ENCODE measurements at places on chromosomes 12 and 14. TPM values are rescaled to one million over a fixed set of nuclear protein-coding genes. Genes with fewer than 3 reads are reported as not detected.

DNA sequence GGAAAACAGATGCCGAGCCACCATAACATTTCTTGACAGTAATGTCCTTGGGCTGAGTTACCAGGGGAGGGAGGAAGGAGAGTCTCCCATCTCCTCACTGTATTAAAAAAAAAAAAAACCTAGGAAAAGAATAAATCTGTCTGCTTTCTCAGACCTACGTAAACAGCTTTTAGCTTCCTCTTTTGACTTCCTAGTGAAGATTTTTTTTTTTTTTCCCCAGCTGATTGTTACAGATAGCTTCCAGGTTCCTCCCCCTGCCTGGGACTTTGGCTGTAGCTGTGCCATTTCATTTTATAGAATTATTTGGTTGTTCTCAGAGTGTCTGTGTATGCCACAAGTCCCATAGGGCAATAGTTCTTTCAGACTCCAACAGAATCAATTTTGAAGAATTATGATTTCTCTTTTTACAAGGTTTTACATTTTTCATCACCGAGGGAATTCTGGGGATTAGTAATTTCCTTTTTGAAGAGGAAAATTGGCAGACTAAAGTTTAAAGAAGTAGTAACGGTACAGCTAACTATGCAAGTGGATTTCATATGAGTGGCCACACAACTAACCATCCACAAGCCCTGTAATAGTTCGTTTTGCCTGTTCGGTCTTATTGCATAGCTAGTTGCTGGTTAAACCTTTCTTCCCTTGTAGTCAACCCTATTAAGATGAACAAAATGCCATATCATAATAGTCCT is 23.1 kb upstream of the GNS start:
- no peak for DNase-seq

- no peak for DNase-seq
Observed at GRCh38 chr12:94048757-94049156, 99.6 kb upstream of the PLXNC1 start.

DNA sequence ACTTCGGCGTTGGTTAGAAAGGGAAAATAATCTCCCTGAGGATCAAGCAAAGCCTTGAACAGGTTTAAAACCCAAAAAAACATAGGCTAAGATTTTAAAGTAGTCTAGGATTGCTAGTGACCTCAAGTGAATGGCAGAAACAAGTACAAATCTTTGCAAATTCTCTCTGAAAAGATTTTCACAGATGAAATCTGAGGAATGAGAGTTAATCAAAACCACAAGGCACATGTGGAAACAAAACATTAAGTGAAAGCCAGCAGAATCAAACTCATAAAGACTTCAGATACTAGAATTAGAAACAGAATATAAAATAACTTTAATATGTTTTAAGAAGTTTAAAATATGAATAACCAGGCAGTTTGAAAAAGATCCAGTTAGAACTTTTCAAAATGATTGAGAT is 52.2 kb upstream of the CFL2 start:
- DNase-seq, result no peak

DNA sequence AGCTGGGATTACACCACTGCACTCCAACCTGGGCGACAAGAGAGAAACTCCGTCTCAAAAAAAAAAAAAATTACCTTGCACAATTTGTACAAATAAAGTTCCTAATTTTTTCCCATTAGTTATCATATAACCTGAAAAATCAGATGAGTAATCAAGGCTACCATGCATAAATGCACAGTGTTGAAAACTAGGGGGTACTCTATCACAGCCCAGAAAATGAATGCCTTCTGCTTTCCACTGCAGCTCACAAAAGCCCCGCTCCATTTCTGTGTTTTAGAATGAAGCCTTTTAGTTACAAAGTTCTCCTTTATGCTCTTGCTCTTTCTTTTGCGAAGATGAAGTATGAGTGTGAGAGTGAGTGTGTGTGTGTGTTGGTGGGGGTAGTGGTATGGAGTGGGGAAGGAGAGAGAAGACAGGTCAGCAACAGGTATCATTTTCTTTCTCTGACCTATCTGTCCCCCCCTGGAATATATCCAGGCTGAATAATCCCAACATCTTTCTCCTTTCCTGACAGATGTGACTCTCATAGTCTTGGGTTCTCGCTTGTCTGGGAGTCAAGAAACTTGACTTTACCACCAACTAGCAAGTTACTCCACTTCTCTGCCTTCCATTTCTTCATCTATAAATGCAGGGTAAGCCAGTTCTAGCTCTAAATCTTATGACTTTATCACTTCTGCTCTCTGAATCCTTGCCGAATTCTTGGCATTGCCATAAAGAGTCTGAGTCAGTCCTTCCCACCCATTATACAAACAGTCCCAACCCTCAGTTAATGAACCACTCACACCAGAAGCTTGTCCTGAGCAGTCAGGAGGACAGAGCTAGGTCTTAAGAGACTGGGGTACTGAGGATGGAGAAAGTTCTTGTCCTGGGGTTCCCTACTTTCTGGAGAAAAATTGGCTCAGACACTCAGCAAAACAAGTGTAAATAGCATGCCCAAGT is 16.1 kb downstream of the BIN2 start:
- peak; percentile 93 for DNase-seq

DNA sequence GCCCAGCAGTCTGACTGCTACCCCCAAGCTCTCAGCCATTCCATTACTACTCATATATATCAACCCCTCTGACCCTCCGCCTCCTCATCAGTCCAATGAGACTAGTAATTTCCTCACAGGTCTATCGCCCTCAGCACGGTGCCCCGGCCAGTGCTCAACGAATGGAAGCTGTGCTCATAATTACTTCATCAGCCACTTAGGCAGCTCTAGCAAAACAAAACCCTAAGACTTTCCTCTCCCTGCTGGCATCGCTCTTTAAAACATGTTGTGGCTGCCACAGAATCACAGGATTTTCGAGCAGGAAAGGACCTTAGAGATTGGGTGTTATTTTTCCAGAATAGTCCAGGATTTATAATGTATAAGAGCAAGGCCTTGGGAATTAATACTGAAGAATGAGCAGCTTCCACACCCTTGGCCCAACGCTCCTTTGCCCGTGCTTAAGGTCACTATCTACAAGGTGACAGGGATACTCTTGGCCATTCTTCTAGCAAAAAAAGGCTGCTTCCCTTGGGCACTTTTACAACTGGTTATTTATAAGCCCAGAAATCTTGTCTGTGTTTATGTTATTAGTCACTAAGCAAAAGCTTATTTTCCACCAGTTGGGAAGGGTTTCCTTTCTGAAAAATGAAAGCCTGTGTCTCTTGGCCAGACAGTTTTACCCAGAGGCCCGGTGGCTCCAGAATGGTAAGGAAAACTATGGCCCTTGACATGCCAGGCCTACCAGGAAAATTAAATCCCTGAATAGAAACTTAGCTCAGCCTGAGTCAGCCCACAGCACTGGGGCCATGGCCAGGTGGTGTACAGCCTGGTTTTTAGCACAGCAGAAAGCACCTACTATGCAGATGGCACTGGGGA is 47.9 kb downstream of the NUAK1 start:
- DNase-seq, result peak; percentile 85

- DNase-seq, result no peak
Observed at GRCh38 chr14:96400495-96400894, 8.6 kb downstream of the AK7 start.

DNA sequence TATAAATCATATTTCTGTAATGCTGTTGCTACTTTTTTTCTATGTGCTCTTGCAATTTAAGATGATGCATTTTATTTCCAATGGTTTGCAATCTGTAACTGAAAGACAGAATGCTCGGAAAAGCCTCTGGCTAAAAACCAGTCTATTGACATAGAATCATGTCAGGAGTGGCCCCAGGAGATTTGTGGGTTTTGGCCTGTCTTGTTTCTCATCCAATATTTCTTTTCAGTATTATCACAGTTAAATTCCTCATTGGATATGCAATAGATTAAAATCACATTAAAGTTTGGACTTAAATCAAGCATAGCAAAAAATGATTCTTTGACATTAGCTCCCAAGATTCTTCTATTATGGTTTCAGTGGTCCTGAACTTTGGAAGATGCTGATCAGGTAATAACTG is 19.1 kb upstream of the SLC38A2 start:
- no peak for DNase-seq

GRCh38 chr12:13326076-13326475 is 129.6 kb downstream of the EMP1 start:
- no peak for DNase-seq

DNA sequence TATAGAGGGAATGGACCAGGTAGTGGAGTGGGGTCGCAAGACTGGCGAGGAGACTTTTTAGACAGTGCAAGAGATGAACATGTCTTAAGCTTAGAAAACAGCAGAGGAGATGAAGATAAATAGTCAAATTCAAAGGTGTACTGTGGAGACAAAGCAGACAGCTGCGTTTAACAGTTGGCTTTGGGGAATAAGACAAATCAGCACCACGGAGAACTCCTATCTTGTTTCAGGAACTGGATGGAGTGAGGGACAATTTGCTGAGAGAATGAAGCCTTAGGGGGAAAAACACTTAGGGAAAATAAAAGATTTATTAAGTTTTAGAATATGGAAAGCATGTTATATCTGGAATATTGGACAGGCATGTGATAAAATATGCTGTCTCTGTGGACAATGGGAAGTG is 458.8 kb downstream of the GLT1D1 start:
- no peak for DNase-seq

GRCh38 chr14:90811641-90812040 is 4.6 kb downstream of the TTC7B start:
- DNase-seq, result no peak

The CDC42BPB gene
- total RNA-seq, result 118 TPM

The C12orf54 gene
- not detected for total RNA-seq

The KRT75 gene
- not detected for total RNA-seq

The HOXC4 gene
- total RNA-seq, result 3.3 TPM

The CLEC12A gene
- total RNA-seq, result 0.29 TPM

The PTPN6 gene
- total RNA-seq, result 0.36 TPM

The CABP1 gene
- not detected for total RNA-seq

The CELA1 gene
- total RNA-seq, result not detected

The SLC7A8 gene
- 4.3 TPM for total RNA-seq

The LRP1-AS gene
- not detected for total RNA-seq

The RND1 gene
- 0.29 TPM for total RNA-seq

The RASSF9 gene
- total RNA-seq, result 5.8 TPM

The GPHN gene
- 8.3 TPM for total RNA-seq

The ACSM4 gene
- not detected for total RNA-seq

The CHFR gene
- 54.8 TPM for total RNA-seq
